Lung (tissue), 17 donors: ENCODE measurements at places on chromosomes 11 and 22. TPM values are rescaled to one million over a fixed set of nuclear protein-coding genes. Genes with fewer than 3 reads are reported as not detected.

RFPL2 gene
- total RNA-seq: not detected

DNA sequence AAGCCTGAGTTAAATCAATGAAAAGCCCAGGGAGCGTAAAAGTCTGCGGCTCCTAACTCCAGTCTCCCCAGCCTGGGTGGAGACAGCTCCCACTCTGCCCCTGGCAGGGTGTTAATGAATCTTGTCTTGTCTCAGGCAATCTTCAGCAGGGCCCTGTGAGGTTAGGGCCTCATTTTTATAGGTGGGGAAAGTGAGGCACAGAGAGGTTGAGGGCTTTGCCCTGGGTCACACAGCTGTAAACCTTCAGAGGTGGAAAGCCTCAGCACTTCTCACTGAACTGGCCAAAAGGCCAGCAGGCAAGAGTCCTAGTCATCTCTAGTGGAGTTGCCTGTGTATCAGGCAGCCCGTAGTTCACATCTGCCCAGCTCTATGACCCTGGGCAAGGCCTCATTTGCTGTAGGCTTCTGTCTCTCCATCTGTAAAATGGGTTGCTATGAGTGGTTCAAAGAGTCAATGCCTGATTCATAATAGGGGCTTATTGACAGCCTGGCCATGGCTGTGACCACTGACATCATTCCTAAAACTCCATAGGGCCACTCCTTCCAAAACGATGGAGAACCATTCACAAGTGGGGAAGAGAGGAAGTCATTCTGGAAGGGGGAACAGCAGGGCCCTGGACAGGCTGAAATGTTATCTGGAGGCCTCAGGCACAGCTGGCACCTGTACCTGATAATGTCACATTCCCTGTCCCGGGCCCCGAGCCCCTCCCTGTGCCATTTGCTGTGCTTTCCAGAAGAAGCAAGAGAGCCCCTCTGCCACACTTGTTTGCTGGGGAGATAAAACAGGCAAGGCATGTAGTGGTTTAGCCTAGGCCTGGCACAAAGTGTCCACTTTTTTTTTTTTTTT, 6.0 kb downstream of the CBX7 start:
- no peak for DNase-seq
- no peak overlapping the region for H3K4me3 ChIP-seq
- no peaks in the 10 kb centered on the region for H3K27me3 ChIP-seq
- no peaks in the 10 kb centered on the region for H3K36me3 ChIP-seq

DNA sequence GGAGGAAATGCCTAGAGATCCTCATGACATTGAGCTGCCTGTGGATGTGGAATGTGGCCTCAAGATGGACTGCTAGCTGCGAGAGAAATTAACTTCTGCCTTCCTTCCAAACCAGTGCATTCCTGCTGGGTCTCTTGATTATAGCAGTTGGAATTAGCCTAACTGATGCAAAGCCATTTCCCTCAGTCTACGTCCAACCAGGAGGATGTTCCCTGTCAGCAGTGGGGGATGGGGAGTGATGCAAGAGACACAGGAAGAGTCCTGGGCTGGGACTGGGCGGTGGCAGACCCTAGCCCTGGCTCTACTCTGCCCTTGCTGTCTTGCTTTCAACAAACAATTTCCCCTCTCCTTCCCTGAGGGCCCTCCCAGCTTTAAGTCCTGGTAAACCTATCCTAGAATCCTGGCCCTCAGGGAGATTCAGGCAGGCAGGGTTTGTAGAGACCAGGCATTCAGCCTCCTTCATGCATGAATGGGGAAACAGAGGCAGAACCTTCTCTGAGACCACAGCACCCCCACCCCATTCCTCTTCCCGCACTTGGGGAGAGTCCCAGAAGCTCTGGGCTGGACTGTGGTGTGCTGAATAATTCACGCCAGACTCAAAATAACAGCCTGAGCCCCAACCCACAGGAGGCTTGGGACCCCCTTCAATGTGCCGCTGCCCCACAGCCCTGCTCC, 17.0 kb downstream of the C11orf96 start:
- no peaks in the 10 kb centered on the region for H3K4me1 ChIP-seq
- no peak overlapping the region for H3K4me3 ChIP-seq
- no peak overlapping the region for H3K27ac ChIP-seq
- DNase-seq: no peak

- no peak for DNase-seq
Observed at GRCh38 chr11:49533204-49533603, 324.8 kb upstream of the FOLH1 start.

GRCh38 chr11:132028380-132029240, 658.2 kb downstream of the NTM start:
- H3K27ac ChIP-seq: no peak overlapping the region
- H3K4me1 ChIP-seq: no peaks in the 10 kb centered on the region
- peak; percentile 79 for DNase-seq
- no peaks in the 10 kb centered on the region for H3K36me3 ChIP-seq
- no peaks in the 10 kb centered on the region for H3K27me3 ChIP-seq
- H3K4me3 ChIP-seq: no peak overlapping the region

SLC29A2 gene
- total RNA-seq: 19.4 TPM

DNA sequence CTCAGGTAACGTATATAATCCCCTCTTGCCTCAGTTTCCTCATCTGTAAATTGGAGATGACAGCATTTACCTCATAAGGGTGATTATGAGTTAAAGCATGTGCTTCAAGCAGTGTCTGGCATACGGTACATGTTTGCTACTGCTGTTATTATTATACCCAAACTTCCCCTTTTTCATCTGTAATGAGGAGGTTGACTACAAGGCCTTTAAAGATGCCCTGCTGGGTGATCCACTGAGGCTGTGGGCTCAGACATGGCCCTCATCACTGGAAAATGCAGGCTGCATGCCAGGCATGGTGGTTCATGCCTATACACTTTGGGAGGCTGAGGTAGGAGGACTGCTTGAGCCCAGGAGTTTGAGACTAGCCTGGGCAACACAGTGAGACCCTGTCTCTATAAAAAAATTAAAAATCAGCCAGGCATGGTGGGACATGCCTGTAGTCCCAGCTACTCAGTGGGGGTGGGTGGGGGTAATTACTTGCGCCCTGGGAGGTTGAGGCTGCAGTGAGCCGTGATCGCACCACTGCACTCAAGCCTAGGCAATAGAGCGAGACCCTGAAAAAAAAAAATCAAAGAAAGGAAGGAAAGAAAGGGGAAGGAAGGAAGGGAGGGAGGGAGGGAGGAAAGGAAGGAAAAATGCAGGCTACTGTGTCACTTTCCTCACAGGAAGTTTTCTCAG, 4.3 kb downstream of the PIK3IP1 start:
- peaks cover 4% of the 10 kb centered on the region for H3K4me1 ChIP-seq
- peaks cover 14% of the 10 kb centered on the region for H3K36me3 ChIP-seq
- DNase-seq: no peak

HBG2 gene
- total RNA-seq: 8.2 TPM

- peaks cover 34% of the 10 kb centered on the region for H3K4me1 ChIP-seq
- peaks cover 5% of the 10 kb centered on the region for H3K36me3 ChIP-seq
- peak overlapping the region; percentile 97 for H3K27ac ChIP-seq
- H3K4me3 ChIP-seq: no peak overlapping the region
- peak; percentile 80 for DNase-seq
Observed at GRCh38 chr22:36331912-36332622, 55.7 kb downstream of the MYH9 start.
